ENCODE measurements at places on chromosomes 2 and 18. TPM values are rescaled to one million over a fixed set of nuclear protein-coding genes. Genes with fewer than 3 reads are reported as not detected.

Gene SERPINB3
- total RNA-seq, result 0.28 TPM

Gene AQP12A
- total RNA-seq, result not detected

Gene ALK
- not detected for total RNA-seq

Gene MC5R
- total RNA-seq, result not detected

Gene MRPS9
- 40.0 TPM for total RNA-seq

Gene IL18RAP
- not detected for total RNA-seq

Measured in MCF 10A (cell line).